ENCODE measurements at places on chromosomes 5 and 9. TPM values are rescaled to one million over a fixed set of nuclear protein-coding genes. Genes with fewer than 3 reads are reported as not detected.

CCDC183 gene
- total RNA-seq = 0.37 TPM

SARDH gene
- total RNA-seq = 2.0 TPM

TAF11L3 gene
- not detected for total RNA-seq

PRR16 gene
- total RNA-seq = 21.3 TPM

EIF4E1B gene
- total RNA-seq = not detected

IFNK gene
- total RNA-seq = not detected

SNX24 gene
- total RNA-seq = 16.9 TPM

C8G gene
- not detected for total RNA-seq

FLT4 gene
- total RNA-seq = 0.20 TPM

GZMA gene
- total RNA-seq = not detected

CLINT1 gene
- total RNA-seq = 83.1 TPM

BRINP1 gene
- total RNA-seq = 4.0 TPM

KIAA0825 gene
- total RNA-seq = 6.2 TPM

PCDHB9 gene
- under 0.01 TPM for total RNA-seq

ARAP3 gene
- total RNA-seq = 4.1 TPM

IFNA13 gene
- total RNA-seq = not detected

DBN1 gene
- total RNA-seq = 160 TPM

ECM2 gene
- 3.3 TPM for total RNA-seq

PCSK5 gene
- total RNA-seq = 9.8 TPM

CER1 gene
- total RNA-seq = not detected

IFNA21 gene
- not detected for total RNA-seq

GPRIN1 gene
- 8.0 TPM for total RNA-seq

TMEM232 gene
- total RNA-seq = 5.1 TPM

SEPTIN8 gene
- 23.9 TPM for total RNA-seq

PCDHB6 gene
- under 0.01 TPM for total RNA-seq

IRX1 gene
- total RNA-seq = 9.6 TPM

STC2 gene
- 16.2 TPM for total RNA-seq

LCN6 gene
- not detected for total RNA-seq

CNTFR gene
- 0.37 TPM for total RNA-seq

GALNT12 gene
- total RNA-seq = 19.8 TPM

TOR4A gene
- total RNA-seq = 16.0 TPM

PCDHA12 gene
- total RNA-seq = not detected

QRFP gene
- not detected for total RNA-seq

ADGRD2 gene
- not detected for total RNA-seq

NTNG2 gene
- total RNA-seq = 0.37 TPM

RAPGEF1 gene
- total RNA-seq = 36.4 TPM

CARD9 gene
- 0.78 TPM for total RNA-seq

STPG3 gene
- total RNA-seq = not detected

NME5 gene
- total RNA-seq = 3.3 TPM

PCDHGB7 gene
- total RNA-seq = 5.9 TPM

PCDHB2 gene
- 0.59 TPM for total RNA-seq

IRX4 gene
- 1.1 TPM for total RNA-seq

C1QTNF3 gene
- 1.1 TPM for total RNA-seq

IRX2 gene
- total RNA-seq = 9.6 TPM

DOCK8 gene
- under 0.01 TPM for total RNA-seq

NIM1K gene
- 4.0 TPM for total RNA-seq

INSL4 gene
- not detected for total RNA-seq

GDA gene
- not detected for total RNA-seq

PSIP1 gene
- 44.2 TPM for total RNA-seq

HTR4 gene
- total RNA-seq = not detected

MLANA gene
- total RNA-seq = 0.20 TPM

CDH9 gene
- total RNA-seq = not detected

LHX2 gene
- total RNA-seq = not detected
